ENCODE measurements at places on chromosomes 5 and 9.

- no peak for DNase-seq
These were observed 48.6 kb downstream of the AMBP start for GRCh38 chr9:114029311-114030170.

GRCh38 chr5:154442801-154443200, 3.0 kb upstream of the SAP30L start:
- DNase-seq, result no peak

DNA sequence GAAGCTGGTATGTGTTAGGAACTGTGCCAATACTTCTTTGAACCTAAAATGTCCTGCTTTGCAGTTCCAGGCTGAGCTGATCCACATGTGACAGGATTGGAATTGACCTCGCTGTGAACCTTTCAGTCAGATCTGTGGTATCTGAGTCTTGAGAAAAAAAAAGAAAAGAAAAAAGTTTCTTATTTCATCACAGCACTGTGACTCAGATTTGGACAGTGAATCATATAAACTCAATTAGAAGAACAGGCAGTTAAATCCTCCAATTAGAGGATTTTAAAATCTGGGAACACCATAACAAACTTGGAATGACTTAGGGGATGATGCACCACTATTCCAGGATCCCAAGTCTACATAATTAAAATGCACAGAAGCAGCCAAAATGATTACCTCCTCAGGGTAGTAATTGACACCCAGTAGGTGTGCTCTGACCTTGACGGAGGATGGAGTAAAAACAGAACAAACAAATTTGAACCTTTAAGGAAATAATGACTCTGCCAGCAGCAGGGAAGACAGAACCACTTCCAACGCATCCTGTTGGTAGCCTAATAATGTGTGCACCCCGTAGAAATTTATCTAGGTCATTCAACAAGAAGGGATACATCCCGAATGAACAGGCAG, 57.8 kb upstream of the RAI14 start:
- DNase-seq, result no peak

DNA sequence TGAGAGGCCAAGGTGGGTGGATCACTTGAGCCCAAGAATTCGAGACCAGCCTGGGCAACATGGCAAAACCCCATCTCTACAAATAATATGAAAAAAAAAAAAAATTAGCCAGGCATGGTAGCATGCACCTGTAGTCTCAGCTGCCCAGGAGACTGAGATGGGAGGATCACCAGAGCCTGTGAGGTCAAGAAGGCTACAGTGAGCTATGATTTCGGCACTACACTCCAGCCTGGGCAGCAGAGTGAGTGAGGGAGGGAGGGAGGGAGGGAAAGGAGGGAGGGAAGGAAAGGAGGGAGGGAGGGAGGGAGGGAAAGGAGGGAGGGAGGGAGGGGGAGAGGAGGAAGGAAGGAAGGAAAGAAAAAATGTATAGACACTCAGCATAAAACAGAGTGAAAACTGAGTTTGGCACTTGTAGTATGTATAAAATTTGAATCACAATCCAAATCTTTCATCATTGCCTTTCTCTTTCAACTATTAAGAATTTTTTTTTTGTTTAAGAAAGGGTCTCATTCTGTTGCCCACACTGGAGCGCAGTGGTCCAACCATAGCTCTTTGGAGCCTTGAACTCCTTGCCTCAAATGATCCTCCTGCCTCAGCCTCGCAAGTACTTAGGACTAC, 27.8 kb downstream of the SERINC5 start:
- no peak for DNase-seq

DNA sequence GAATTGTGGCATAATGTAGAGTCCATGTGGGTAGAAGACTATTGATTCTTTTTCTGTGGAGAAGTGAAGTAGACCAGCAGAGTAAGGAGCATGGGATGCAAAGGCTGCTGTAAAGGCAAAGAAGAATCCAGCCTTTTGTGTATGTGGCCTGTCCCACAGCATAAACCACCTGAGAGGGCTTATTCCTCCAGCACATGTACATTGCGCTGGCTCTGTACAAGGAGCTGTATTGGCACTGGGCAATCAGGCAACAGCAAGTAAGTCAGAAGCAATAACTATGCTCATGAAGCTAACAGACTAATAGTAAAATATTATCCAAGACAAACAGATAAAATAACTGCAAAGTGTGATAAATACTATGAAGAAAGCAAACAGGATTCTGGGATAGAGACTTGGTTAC, 86.2 kb downstream of the LURAP1L start:
- no peak for DNase-seq

DNA sequence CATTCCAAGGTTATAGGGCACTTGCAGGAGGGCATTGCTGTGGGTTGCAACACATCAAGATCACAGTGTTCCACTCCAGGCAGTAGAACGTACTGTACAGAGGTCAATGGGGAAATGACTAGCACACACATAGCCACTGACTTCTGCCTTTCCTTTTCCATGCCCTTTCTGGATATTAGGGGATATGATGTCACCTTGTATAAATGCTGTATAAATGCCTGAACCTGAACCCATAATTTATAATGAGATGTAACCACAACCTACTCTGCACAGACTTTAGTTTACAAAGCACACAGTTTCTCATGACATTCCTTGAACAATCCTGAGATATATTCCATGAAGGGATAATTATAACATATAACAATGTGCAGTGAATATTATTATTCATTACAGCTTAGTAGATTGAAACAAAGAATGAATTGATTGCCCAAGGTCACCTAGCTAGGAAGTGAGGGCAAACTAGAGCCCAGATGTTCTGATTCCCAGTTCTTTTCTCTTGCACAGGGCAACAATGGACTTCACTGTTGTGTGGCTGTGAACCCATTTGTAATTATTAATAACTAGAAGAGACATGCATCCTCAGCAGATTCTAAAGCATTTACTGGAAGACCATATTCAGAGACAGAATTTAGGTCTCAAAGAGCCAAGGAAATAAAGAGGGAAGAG, 5.6 kb upstream of the ABLIM3 start:
- DNase-seq, result no peak

DNA sequence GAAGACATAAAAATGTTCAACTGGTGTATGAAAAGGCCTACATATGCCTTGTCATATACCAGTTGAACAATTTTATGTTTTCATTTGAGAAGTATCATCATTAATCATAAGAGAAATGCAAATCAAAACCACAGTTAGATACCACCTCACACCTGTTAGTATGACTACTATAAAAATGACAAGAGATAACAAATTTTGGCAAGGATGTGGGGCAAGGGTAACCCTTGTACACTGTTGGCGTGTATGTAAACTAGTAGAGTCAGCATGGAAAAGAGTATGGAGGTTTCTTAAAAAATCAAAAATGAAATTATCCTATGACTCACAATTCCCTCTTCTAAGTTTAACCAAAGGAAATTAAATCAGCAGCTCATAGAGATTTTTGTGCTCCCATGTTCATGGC, 250.4 kb upstream of the ST8SIA4 start:
- no peak for DNase-seq

- no peak for DNase-seq
These were observed 5.6 kb downstream of the ADGRD2 start for GRCh38 chr9:124455820-124456219.

DNA sequence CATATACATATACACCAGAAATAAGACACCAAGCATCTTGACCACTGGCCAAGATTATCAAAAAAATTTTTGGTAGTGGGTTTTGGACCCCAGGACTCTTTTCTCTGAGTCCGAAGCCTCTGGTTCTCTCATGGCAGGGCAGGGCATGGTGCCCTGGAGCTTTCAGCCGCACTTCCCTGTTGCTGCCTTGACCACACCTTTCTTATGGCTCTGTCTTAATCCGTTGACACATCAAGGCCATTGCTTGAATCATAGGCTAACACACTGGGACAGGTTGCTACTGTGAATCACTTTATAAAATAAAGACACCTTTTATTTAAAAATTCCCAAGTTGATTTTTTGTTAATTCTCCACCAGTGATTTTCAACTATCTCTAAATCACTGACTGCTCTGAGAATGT, 45.4 kb upstream of the CAST start:
- no peak for DNase-seq

GRCh38 chr5:130286971-130287370, 382.7 kb downstream of the CHSY3 start:
- no peak for DNase-seq

DNA sequence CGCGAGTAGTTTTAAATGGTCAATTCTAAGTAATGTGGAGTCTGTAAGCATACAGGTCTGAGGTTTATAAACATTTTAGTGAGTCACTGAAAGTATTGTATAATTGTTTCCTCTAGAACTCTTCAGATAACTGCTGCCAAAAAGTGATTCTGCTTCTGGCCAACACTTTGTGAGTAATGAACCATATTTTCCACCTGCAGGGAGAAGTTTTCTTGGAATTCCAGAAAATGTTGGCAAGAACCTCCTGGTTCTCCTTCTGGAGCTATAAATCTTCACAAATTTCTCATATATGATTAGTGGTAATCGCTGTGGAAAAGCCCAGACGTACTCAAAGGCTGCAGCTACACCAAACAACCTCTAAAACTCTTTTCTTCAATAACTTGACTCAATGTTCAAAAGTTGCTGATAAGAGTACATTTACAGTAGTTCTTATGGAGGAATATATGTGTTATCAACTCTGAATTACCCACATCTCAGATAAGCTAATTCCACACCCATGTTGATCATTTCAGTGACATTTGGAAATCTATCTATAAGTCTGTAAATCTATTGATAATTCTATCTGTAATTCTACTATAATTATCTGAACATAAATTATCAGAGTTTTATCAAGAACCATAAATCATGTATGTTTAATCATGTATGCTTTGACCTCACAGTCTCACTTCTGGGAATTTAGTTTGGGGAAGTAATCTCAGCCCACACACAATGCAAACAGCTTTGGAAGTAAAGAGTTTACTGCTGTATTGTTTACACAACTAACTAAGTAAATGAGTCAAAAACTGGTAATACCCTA, 74.1 kb downstream of the FNBP1 start:
- no peak for DNase-seq

DNA sequence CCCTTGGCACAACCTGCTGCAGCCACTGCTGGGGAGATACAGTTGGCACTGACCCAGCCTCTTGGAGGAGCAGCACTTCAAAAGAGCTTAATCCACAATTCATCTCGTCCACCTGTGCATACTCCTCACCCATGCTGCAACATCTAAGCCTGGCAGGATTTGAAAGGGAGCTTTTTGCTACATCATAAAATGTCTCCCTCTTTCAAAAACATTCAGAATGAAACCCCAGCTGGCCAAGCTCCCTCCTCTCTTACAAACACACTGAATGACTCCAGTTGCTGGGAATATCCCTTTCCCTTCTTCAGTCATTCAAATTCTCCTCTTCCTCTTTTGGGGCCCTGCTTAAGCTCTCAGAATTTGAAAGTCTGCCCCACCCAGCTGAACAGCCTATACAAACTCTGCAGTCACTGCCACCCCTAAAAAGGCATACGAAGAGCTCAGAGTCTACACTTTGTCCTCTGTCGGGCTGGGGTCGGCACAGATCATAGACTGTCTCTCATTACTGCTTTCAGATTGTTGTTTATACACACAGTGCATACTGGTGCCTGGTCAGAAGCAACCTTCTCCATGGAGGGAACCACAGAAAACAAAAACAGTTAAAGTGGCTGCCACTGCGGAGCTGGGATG, 8.8 kb upstream of the C5orf15 start:
- DNase-seq, result no peak

GRCh38 chr5:91072881-91073280, 310.2 kb downstream of the ARRDC3 start:
- DNase-seq, result no peak

GRCh38 chr5:53261245-53261644, 151.7 kb upstream of the MOCS2 start:
- no peak for DNase-seq
